ENCODE measurements at places on chromosomes 3 and 15. TPM values are rescaled to one million over a fixed set of nuclear protein-coding genes. Genes with fewer than 3 reads are reported as not detected.
A peak's percentile ranks its signal among the peaks of the same experiment; 100 is the strongest.

Gene COL6A5
- total RNA-seq: 0.17 TPM

- DNase-seq: no peak
Observed at GRCh38 chr3:179436517-179436916, 14.8 kb downstream of the GNB4 start.

- DNase-seq: peak; percentile 48
Observed at GRCh38 chr15:66838671-66839239, 136.7 kb downstream of the SMAD6 start.

GRCh38 chr15:56805466-56806147 lies 72.3 kb upstream of the ZNF280D start:
- DNase-seq: peak; percentile 81

DNA sequence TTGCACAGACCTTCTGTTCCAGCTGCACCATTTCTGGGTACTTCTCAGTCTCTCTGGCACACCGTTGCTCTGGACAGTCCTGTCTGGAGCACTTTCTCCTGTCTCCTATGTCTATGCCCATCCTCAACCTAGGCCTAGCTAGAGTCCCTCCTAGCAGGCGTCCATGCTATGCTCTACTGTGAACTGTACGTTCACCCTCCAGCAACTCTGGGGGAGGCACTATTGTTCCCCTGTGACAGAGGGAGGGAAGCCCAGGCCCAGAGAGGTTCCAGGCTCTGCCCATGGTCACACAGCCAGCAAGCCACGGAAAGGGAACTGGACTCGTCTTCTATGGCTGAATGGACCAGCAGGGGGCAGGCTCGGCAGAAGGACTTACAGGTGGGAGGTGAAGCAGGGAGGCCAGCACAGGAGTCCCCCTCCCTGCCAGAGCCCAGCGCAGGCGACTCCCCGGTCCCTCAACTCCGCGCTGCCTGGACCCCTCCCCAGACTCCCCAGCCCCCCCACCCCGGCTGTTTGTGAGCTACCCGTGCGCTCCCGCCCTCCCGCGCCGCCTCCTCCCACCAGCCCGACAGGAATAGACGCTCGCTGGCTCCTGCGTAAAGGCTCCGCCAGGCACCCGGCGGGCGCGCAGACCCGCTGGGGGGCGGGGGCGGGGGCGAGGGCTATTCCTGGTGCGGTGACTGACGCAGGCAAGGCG lies 1.7 kb upstream of the LINGO1 start:
- DNase-seq: peak; percentile 23

Gene INTS14
- total RNA-seq: 46.5 TPM

GRCh38 chr15:84620626-84621025 lies 19.8 kb downstream of the ZSCAN2 start:
- no peak for DNase-seq

GRCh38 chr15:63075015-63075983 lies 32.8 kb downstream of the TPM1 start:
- DNase-seq: no peak

GRCh38 chr3:27353221-27353620 lies 16.0 kb downstream of the NEK10 start:
- no peak for DNase-seq

DNA sequence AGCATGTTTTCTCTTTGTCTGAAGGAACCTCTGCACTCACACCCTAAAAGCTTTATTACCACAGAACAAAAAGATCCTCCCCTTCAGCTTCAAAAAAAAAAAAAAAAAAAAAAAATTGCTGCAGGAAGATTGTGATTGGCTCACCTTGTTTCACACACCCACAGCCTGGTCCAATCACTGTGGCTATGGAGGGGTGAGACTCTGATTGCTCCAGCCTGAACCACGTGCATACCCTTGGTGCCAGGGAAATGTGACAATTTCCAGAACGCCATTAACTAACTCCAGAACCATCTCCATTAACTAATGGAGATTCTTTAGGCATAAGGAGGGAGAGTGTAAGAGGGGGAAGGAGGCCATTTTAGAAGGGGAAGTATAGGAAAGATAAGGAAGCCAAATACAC lies 106.5 kb upstream of the CRBN start:
- peak; percentile 9 for DNase-seq

GRCh38 chr3:139689122-139689521 lies 11.3 kb upstream of the NMNAT3 start:
- no peak for DNase-seq

GRCh38 chr3:196661400-196661799 lies 21.9 kb downstream of the NRROS start:
- DNase-seq: no peak

Gene SLC9C1
- not detected for total RNA-seq

Gene C3orf85
- total RNA-seq: not detected

Gene MINDY2
- 5.3 TPM for total RNA-seq

Gene FANCD2OS
- total RNA-seq: not detected

Gene BOC
- total RNA-seq: 15.3 TPM

DNA sequence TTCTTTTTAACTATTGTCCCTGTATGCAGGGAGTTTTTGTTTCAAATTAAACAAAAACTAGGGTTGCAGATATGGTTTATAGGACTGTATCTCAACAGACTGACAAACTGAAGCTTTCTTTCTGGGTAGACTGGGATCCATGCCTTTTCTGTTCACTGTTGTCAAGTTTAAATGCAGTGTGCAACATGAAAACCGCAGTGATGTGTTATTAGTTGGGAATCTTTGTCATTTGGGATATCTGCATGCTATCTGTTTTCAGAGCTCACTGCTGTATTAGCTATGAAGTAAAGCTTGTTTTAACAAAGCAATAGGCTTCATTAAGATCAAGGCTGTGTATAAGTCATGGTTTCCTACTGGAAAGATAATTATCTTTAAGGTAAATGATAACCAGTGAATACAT lies 21.4 kb upstream of the MCF2L2 start:
- no peak for DNase-seq

GRCh38 chr3:107307205-107307604 lies 70.0 kb upstream of the CCDC54 start:
- DNase-seq: no peak

- no peak for DNase-seq
Observed at GRCh38 chr3:101667331-101667730, 9.6 kb downstream of the ZBTB11 start.

- DNase-seq: peak; percentile 67
Observed at GRCh38 chr3:130834476-130834875, 59.4 kb upstream of the ATP2C1 start.

DNA sequence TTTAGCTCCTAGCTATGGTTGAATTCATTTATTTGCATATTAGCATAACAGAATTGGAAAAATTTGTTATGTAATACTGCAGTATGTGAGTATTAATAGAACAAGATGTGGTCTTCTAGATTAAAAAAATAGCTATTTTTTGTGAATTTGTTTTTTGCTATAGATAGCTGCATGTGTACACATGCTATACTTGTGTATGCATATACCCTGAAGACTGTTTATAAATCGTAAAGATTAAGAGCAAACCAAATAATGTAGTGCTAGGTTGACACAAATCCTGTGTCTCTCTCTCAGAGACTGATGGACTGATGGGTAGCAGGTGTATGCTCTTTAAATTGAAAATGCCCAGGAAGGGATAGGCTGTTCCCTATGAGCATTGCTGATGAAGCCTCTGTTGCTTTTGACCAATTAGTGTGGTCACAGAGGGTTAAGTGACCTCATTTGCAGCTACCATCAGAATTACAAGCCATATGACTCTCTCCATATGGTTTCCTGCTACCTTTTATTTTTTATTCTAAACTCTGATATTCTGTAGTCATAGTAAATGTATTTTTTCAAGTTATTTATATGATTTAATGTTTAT lies 9.0 kb downstream of the PLCL2 start:
- DNase-seq: no peak

Gene CIB2
- total RNA-seq: 0.08 TPM

Gene CCR5
- not detected for total RNA-seq

Gene GREM1
- not detected for total RNA-seq

GRCh38 chr3:115246461-115247020 lies 99.5 kb upstream of the ZBTB20 start:
- no peak for DNase-seq

DNA sequence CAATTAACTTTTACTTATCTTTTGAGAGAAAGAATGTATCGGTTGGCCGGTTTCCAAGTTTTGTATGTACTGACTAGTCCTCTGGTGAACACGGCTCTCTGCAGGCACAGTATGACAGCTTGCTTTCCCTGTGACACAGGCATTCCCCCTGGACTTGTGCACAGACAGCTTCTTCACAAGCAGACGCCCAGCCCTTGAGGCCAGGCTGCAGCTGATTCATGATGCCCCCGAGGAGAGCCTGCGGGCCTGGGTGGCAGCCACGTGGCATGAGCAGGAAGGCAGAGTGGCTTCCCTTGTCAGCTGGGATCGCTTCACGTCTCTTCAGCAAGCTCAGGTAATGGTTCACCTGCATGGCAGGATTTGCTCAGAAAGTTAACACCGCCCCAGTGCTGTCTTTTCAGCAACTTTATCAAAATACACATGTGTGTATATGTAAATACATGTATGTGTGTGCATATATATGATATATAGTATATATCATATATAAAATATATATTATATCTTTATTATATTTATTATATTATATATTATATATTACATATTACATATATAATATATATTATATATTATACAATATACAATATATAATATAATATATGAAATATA lies 25.5 kb downstream of the FAN1 start:
- no peak for DNase-seq

DNA sequence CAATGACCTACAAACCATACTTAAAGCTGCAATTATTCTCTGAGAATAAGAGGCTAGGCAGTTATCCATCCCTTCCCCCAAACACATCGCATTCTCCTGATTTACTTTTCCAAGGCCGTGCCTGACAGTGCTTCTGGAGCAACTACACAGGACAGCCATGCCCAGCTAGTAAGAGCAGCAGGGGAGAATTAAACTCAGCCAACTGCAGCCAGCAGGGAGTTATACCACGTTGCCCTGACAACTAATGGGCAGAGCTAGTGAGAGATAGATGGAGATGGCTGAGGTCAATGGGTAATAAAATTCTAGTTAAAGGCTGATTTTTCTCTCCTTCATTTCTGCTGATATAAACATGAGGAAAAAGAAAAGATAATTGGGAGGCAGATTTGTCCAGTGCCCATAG lies 193.8 kb upstream of the PPP2R3A start:
- no peak for DNase-seq

DNA sequence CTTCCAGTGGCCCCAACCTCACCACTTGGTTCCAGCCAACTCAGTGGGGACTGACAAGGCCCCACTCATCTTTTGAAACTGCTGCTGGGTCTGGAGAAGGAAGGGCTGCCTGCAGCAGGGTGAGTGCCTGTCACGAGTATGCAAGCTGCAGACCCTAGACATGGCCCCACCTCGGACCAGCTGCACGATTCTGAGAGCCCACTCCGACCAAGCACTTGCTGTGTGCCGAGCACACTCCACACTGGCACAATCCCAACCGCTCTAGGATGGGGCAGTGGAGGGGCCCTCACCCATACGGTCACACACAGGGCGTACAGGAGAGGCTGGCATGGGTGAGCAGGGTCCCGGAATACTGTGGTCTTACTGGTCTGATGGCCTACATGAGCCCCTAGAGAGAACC lies 8.0 kb upstream of the PLXND1 start:
- no peak for DNase-seq

DNA sequence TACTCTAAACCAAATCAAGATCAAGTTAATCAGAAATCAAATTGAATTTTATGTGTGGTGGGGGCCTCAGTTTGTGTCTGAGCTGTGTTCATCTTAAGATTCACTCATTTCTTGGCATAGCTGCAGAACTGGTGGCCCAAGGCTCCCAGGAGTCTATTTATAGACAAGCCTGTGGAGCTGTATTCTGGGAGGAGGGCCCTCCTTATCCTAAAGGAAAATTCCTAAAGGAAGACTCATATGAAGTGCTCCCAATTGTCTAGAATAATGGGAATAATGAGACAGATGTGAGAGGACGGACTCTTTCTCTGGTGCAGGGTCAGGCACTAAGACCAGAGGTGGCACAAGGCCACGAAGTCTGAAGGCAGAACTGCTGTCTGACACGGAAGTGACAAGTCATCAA lies 38.9 kb downstream of the C3orf85 start:
- peak; percentile 10 for DNase-seq

DNA sequence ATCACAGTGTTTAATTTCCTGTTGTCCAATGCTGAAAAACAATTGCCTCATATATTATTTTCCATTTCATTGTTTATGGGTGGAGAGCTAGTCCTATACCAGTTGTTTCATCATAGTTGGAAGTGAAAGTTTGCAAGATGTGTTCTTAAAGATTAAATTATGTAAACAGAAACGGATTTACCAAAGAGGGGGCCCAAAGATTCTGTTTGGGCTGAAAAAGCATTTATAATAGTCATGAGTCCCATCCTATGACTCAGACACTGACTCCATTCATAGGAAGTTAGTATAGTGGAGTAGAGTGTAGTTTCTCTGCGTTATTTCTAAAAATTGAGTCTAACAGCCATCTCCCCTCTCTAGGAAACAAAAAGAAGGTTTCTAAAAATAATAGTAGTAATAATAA lies 24.3 kb downstream of the NFKBIZ start:
- peak; percentile 53 for DNase-seq

- no peak for DNase-seq
Observed at GRCh38 chr15:39455471-39455991, 125.3 kb upstream of the THBS1 start.

Gene CISH
- 0.53 TPM for total RNA-seq

Gene GATM
- not detected for total RNA-seq

GRCh38 chr3:55692295-55692956 lies 205.3 kb upstream of the WNT5A start:
- no peak for DNase-seq

- DNase-seq: peak; percentile 40
Observed at GRCh38 chr15:57462381-57462780, 86.1 kb downstream of the CGNL1 start.

Gene SI
- not detected for total RNA-seq

Gene GOLGA8M
- not detected for total RNA-seq

- peak; percentile 27 for DNase-seq
Observed at GRCh38 chr15:50884540-50884939, 23.9 kb upstream of the AP4E1 start.

DNA sequence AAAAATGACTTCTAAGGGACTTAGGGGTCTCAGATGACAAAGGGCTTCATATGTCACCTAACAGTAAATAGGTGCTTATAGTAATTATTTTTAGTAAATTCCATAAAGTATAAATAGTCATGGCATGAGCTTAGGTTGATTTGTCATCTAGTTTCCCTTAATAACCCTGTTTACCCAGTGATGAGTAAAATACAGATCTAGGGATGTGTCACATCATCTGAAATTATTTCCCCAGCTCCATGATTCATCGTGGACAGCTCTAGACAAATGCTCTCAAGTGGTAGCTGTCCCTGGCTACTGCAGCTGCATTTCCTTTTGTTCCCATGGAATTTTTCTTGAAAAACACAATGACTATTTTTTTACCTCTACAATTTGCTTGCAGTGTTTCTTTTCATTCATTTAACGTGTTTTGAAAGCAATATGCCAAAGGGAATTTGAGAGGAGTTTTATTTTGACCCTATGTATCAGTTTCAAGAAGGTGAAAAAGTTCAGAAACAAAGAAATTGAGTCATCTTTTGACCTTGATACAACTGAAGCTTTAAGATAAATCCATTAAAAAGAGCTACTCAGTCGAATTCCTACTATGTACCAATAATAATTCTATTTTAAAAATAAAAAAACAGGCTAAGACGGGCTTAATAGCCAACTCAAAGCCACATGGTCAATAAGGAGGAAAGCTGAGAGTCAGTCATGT lies 241.6 kb downstream of the KCNMB2 start:
- peak; percentile 95 for DNase-seq

- peak; percentile 47 for DNase-seq
Observed at GRCh38 chr3:45223889-45224727, 2.0 kb downstream of the TMEM158 start.

Gene EFCC1
- total RNA-seq: not detected

- no peak for DNase-seq
Observed at GRCh38 chr3:100630664-100631063, 21.3 kb downstream of the ADGRG7 start.
